Liver (tissue), 10 donors: ENCODE measurements at places on chromosomes 12 and 14. TPM values are rescaled to one million over a fixed set of nuclear protein-coding genes. Genes with fewer than 3 reads are reported as not detected.
A peak's percentile ranks its signal among the peaks of the same experiment; 100 is the strongest.

AMDHD1 gene
- 124 TPM for total RNA-seq

PYGL gene
- total RNA-seq, result 109 TPM

PTGDR gene
- total RNA-seq, result 1.4 TPM

ATF7 gene
- 5.3 TPM for total RNA-seq

MMP17 gene
- total RNA-seq, result 0.17 TPM

MAX gene
- 27.0 TPM for total RNA-seq

RND1 gene
- total RNA-seq, result 8.5 TPM

- no peak for DNase-seq
Observed at GRCh38 chr14:77372304-77372841, 4.5 kb downstream of the TMED8 start.

DNA sequence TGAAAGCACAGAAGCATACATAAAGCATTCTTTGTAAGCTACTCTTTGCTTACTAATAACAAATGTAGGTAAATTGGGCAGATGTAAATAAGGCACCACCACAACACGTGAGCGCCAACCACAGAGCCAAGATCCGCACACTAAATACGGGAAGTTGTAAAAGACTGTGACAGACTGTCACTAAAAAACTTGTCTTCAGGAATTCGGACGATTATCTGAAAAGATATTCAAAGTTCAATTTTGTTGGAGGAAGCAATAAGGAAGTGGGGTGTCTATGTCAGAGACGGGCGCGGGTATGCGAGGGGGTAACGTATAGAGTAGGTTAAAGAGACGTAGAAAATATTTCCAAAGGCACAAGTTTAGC, 1.5 kb upstream of the HSP90B1 start:
- DNase-seq, result no peak

GRCh38 chr12:12048714-12049113, 22.0 kb upstream of the BCL2L14 start:
- no peak for DNase-seq

GRCh38 chr14:80754696-80755095, 186.8 kb downstream of the CEP128 start:
- no peak for DNase-seq

GRCh38 chr12:63276537-63277365, 125.8 kb upstream of the AVPR1A start:
- peak; percentile 49 for DNase-seq

- DNase-seq, result no peak
Observed at GRCh38 chr12:6073426-6073825, 51.0 kb downstream of the VWF start.

DNA sequence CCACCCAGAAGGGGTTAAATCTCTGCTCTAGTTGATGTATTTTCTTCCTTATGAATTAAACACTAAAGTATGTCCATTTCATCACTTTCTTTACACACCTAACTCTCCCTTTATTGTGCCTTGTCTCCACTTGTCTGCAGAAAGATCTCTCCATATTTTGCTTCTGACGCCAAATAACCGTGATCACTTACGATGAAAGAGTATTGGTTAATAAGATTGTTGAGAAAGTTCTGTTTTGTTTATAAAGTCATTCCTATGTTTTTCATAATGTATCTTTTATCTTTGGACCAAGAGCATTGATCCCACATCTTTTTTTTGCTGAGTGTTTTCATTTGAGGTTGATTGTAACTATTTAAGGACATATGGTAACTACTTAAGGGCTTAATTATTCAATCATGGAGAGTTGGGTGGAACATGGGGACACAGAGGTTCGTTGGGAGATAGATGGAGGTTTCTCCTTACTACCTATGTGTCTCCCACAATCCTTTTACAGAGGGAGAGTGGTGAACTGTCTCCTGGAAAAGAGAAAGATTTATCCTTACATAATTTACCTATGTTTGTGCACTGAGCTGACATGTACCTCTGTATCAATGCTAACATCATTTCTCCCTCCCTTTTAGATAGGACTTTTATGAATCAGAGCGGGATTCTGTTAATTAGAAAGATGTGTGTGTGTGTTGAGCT, 120.7 kb upstream of the SLC38A2 start:
- no peak for DNase-seq

DNA sequence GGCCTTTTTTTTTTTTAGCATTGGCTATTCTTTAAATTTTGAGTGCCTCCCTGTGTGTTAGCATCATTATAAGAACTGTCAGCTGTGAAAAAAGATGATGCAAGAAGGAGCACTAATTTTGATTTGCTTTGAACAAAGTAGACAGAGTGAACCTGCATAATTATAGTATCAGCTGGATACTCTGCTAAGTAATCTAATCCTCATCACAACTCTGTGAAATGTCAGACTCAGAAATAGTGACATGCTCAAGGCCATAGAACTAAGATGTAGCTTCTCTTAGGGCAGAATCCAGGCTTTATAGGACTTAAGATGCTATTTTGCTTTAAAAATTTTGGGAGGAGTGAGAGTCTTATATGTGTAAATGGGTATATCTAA, 31.9 kb downstream of the FBXO34 start:
- DNase-seq, result no peak

- no peak for DNase-seq
Observed at GRCh38 chr12:41380878-41381277, 192.8 kb downstream of the PDZRN4 start.

GRCh38 chr14:20697273-20698017, 8.9 kb downstream of the ANG start:
- DNase-seq, result peak; percentile 72

DNA sequence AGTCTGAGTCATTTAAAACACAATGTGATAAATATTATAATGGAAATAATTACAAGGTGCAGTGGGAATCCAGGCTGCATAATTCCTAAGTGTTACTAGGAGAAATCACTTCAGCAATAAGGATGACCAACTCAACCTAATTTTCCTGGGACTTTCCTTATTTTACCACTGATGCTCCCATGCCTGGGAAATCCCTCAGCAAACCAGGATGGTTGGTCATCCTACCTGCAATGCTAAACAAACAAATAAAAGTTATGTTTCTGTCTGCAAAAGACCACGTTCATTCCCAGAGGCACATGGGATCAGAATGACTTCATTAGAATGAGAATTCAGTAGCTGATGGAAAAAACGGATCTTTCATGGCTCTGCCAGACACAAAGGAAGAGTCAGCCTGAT, 130.8 kb upstream of the RAP1B start:
- no peak for DNase-seq

DNA sequence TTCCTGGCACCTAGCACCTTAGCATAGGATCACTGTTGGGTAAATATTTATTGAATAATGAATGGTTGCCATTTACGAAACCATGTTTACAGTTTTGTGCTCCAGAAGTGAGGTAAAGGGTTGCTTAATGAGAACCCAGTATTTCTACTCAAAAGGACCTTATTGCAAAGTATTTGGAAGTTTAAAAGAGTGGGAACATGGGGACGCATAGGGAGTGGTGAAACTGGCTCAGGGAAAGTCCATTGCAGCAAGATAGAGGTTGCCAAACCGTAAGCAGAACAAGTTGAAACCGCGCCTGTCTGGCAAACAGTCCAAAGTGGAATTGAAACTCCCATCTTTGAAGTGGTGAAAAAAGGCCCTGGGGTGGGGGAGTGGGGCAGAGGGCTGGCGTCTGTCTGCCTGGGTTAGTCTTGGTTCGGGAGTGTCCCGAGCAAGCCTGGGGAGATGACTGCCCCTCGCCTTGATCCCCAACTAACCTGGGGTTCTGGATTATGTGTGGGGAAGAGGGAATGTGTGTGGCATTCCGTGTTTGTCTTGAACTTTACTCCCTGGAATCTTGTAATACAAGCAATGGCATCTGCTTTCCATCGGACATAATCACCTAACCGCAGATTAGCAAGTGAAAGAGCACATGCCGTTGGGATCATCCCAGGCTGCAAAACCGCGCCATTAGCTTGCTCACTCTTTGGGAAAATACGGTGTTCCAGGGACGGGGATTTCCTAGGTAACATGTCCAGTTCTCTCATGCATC, 7.2 kb downstream of the ALDH2 start:
- no peak for DNase-seq

- DNase-seq, result no peak
Observed at GRCh38 chr14:77319422-77319821, 1.3 kb downstream of the POMT2 start.

GRCh38 chr12:124397807-124398577, 103.1 kb downstream of the RFLNA start:
- no peak for DNase-seq

DNA sequence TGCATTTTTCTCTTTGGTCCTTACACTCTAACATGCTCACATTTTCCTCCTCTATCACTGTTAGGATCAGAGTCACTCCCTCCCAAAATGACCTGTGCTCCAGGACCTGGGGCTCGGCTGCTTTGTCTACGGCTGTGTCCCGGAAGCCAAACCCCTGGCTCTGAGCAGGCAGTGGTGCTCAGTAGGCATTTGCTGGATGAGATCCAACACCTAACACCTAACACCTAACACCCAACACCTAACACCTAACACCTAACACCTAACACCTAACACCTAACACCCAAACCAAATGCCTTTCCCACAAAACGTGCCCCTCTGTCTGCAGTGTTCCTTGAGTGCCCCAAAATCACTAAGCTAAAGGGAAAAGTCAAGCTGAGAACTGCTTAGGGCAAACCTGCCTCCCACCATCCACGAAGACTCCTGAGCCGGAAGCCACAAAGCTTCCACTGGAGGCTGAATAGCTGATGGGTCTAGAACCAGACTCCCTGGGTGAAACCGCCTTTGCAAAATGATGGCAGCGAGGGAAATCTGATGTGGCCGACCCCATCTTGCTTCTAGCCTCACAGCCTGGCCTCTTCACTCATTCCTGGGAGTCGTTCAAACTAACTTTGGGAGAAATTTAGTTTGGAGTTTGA, 29.2 kb downstream of the HSP90AA1 start:
- no peak for DNase-seq

- peak; percentile 69 for DNase-seq
Observed at GRCh38 chr12:7907009-7907408, 29.0 kb downstream of the SLC2A3 start.

DNA sequence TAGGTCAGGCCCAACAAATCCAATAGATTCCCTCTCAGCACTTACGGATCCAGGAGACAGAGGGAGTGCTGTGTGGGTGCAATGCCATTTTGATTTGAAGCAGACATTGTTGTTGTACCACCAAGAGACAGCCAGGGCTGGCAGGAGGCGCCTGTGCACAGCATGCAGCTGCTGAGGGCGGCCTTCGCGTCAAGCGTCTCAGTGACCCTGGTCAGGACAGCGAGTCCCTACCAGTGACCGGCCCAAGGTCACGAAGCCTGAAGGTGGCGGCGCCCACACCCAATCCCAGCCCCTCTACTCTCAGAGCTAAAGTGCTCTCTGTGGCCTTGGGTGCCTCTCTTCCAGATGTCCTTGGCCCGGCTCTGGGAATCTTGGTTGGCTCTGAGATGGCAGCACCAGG, 40.5 kb downstream of the PRMT8 start:
- DNase-seq, result no peak

GRCh38 chr14:97523936-97524335, 726.8 kb downstream of the VRK1 start:
- no peak for DNase-seq

DNA sequence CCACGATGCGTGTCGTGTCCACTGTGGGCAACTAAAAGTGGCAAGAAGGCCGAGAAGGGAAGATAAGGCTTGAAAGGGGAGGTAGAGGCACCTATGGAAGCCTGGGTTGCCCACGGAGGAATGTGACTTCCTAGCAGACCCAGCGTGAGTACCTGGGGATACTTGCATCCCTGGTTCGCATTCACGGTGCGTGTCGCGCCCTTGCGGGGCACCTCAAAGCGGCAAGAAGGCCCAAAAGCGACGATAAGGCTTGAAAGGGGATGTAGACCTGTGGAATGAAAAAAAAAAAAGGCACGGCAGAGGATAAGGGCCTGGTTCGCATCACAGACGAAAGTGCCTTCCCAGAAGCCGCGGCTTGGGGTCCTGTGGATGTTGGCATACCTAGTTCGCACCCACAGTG, 282.9 kb downstream of the ALG10 start:
- no peak for DNase-seq

- DNase-seq, result no peak
Observed at GRCh38 chr12:49273726-49274395, 9.0 kb downstream of the TUBA1C start.

DNA sequence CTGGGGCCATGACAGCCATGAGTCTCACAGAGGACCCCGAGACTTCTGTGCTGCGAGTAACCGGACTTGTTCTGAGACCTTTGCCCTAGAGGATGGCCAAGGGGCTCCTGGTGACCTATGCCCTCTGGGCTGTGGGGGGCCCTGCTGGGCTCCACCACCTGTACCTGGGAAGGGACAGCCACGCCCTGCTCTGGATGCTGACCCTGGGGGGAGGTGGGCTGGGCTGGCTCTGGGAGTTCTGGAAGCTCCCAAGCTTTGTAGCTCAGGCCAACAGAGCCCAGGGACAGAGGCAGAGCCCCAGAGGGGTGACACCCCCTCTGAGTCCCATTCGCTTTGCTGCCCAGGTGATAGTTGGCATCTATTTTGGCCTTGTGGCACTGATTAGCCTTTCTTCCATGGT, 2.1 kb downstream of the DNAJC22 start:
- DNase-seq, result no peak

- peak; percentile 80 for DNase-seq
Observed at GRCh38 chr14:49768301-49769121, 558 bp downstream of the KLHDC2 start.

DNA sequence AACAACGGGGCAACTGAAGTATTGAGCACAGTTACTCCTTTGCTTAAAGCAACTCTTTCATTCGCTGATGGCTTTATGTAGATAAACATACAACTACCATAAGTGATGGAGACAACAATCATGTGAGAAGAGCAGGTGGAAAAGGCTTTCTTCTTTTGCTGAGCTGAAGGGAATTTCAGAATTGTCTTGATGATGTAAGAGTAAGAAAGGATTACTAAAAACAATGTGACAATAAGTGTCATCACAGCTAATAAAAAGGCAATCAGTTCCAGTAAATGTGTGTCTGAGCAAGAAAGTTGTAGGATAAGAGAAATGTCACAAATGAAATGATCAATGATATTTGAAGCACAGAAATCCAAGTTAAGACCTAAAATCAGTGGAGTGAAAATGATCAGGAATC, 647 bp downstream of the OR6C70 start:
- no peak for DNase-seq

DNA sequence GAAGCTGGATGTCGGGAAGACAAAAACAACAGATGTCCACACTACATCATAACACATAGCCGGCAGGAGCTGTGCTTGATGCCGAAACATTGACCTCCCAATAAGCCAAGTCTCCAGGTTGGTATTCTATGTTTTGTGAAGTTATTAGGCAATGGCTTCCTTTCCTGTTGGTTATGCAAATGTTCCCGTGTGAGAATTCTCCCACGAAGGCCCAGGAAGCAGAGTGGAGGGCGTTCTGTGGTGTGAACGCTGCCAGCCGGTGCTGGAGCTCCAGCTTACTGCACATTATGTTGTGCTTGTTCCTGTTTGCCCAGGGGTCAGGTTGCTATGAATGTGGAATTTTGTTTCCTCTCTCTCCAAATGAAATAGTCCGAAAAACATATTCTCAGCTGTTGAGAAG, 156.4 kb upstream of the HMGA2 start:
- no peak for DNase-seq
